Hepatic stellate cell (primary cell): ENCODE measurements at places on chromosomes 3 and 15.

DNA sequence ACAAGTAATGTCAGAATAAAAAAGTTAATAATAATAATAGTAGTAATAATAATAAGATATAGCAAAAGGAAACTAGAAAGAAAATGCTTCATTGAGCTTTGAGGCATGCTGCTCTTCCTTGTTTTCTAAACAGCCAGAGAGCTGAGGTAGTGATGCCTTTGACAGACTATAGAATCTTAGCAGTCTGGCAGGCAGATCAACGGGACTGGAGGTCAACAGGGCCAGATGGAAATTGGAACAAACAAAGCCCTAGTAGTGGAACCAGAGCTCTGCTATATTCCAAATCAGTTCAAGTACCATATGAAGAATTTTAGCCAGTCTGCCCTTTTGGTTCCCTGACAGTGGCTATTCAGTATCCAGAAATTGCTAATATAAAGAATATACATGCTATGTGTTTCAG, 278.6 kb downstream of the NLGN1 start:
- no peak for DNase-seq

DNA sequence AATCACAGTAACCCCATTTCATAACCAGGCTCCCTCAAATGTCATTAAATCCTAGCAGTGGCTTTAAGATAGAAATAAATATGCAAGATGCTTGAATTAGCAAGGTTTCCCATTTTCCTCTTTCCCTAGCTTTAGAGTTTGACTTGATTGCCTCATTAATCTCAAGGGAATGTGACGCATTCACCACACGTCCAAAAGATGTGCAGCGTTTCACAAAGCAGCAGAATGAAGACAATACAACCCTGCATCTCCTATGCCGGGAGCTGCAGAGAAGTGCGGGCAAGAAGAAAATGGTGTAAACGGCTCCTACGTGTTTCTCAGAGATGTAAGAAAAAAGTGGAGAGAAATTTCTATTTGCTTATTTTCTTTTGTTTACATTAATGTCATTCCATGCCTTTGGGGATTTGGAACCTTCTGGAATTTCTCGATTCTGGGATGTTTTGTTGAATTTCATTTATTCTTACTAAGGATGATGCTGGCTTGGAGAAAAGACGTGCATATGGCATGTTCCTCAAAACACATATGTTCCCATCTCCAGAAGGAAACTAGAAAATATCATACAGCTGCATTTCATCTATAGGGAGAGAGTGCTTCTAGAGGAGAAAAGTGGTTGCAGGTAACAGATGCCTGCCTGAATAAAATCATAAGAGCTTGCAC, 27.8 kb upstream of the FRMD4B start:
- DNase-seq, result no peak

DNA sequence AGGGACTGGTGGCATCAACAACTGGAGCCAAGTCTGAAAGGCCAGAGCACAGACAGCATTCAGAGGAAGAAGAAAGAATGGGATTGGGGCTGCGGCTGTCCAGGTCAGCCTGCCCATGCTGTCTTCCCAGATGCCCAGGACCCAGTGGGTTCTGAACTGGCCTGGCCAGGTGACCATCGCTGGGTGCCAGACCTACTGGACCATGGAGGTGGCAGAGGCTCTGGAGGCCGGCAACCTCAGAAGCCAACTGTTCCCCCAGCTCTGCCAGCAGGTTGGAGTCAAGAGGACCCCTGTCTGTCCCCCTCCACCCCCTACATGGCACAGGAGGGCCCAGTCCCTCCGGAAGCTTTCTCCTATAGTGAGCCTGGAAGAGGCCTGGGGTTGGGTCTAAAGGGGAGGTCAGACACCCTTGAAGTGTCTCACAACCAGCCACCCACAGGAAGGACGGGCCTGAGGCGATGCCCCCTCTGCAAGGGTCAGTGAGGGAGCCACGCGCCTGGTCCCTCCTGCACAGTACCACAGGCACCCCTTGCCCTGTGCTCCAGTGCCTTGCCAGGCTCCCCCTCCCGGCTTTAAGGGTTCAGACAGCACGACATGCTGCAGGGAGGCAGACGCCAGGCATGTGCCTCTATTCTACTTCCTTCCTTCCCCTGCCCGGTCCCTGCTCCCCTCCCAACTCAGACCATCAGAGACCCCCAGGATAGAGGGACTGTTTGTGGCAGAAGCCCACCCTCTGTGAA, 43.2 kb downstream of the DNAH1 start:
- no peak for DNase-seq

DNA sequence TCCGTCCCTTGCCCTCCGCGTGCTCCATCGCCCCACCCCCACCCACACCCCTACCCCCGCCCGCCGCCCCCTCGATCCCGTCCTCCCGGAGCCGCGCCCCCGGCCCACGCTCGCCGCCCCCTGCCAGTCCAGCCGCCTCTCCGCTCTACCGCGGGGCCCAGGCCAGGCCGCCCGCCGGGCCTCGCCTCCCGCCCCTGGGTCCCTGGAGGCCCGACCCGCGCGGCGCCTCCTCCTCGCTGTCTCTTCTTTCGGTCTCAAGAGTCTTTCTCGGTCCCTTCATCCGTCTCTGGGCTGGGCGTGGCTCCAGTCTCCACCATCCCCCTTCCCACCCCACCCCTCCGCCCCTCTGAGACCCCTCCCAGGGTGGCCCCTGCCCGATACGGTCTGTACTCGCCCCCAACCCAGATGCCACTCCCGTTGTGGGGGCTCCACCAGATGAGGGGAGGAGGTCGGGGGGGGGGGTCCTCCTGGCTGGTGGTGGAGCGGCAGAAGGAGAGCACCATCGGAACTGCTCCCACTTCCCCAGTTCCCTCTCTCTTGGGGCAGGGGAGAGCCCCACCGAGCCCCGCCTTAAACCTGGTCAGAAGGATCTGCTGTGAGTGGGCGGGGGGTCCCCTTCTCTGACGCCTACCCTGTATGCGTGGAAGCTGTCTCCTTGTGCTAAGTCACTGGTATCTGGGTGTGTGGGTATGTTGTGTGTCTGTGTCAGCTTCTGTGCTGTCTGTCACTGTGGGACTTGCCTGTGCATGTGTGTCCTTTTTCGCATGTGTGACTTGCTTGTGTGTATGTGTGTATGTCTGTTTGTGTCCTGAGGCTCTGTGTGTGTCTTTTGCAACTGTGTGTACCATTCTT, 1.0 kb downstream of the PRKCD start:
- DNase-seq, result peak; percentile 72

- DNase-seq, result peak; percentile 21
Observed at GRCh38 chr3:155701882-155702465, 42.9 kb downstream of the PLCH1 start.

GRCh38 chr15:74545776-74546656, 5.0 kb downstream of the ARID3B start:
- peak; percentile 96 for DNase-seq

GRCh38 chr3:59268170-59268569, 218.3 kb upstream of the CFAP20DC start:
- DNase-seq, result peak; percentile 16

DNA sequence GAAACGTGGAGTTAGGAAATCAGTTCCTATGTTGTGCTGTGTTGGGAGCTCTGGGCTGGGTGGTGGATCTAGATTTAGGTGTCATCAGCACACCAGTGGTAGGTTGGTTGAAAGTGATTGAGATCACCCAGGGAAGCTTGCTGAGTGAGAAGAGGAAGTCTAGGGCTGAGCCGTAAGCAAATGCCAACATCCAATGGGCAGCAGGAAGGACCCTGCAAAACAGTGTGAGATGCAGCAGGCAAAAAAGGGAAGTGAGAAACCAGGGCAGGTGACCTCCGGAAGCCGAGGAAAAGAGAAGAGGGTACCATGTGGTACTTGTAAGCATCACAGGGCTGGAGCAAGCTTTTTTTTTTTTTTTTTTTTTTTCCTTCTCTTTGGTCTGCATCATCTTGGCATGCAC, 15.9 kb upstream of the COPG1 start:
- no peak for DNase-seq

DNA sequence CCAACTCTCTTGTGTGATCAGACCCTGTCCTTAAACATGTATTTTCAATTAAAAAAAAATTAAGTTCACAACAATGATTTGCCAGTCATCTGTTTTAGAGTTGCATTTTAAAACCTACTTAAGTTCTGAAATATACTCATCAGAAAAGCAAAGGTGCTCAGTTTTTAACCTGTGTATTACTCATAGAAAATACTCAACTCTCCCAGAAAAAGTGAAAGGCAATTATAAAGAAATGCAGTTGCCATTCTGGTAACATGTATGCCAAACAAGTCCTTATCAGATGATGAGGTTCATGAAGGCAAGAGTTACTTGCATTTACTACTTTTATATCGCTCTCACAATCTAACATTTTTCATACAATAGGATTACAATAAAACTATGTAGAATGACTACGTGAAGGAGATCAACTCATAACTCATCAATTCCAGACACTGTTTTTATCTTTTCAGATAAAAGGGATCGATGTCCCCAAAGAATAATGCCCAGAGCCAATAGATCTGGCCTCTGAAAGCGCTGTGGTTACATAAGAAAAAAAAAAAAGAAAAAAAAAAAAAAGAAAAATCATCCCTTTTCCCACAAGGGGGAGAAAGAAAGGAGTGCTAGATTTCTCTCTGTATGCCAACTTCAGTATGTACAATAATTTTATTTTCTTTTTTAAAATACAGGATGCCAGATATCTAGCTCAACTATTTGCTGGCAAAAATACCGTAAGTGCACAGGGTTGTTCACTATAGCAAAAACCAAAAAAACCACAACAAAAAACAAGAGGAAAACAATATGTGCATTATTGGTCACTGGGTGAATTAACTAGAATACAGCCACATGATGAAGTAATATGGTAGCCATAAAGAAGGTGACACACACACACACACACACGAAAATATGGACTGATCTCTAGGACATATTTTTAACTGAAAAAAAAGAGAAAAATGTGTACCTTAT, 137.4 kb downstream of the NR1I2 start:
- peak; percentile 2 for DNase-seq

GRCh38 chr3:40780925-40781406, 256.2 kb downstream of the ZNF621 start:
- peak; percentile 13 for DNase-seq

- no peak for DNase-seq
Observed at GRCh38 chr15:90987561-90988141, 6.7 kb downstream of the PRC1 start.

DNA sequence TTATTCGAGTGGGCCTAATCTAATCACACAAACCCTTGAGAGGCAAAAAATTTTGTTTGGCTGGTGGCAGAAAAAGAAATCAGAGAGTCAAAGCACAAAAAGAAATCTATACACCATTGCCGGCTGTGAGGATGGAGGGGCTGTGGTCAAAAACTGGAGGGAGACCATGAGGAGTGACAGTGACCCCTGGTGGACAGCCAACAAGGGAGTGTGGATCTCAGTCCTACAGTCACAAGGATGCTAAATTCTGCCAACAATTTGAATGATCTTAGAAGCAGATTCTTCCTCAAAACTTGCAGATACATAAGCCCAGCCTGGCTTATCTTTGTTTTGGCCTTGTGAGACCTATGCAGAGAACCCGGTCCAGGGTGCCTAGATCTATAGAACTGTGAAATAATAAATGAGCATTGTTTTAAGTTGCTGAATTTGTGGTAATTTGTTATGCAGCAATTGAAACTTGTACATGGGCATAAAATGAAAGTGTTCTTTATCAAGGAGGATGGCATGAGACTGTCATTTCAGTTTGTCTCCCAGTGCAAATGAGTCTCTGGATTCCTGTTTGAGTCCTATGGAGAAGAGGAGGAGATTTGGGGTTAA, 103.0 kb upstream of the ARHGEF26 start:
- peak; percentile 4 for DNase-seq

- no peak for DNase-seq
Observed at GRCh38 chr3:43413676-43414368, 127.5 kb downstream of the SNRK start.

DNA sequence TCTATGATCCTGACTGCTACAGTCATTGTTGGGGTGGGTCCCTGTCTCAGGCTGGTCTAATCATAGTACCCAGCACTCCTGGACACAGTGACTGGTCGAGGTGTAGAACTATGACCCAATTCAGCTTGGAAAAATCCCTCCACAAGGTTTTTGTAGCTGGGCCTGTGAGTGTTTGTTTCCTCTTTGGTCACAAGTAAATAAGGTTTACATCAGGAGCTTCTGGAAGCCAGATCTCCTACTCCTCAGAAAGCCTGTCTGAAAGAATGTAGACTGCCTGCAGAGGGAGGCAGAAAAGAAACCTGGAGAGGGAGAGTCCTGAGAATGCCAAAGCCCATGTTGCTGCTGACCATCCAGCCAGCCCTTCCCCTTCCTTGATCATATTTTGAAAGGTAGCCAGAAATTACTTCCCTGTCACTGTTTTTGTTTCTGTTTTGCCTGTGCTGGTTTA, 123.2 kb downstream of the RAP2B start:
- no peak for DNase-seq

- DNase-seq, result no peak
Observed at GRCh38 chr3:5319454-5319853, 131.9 kb downstream of the EDEM1 start.

DNA sequence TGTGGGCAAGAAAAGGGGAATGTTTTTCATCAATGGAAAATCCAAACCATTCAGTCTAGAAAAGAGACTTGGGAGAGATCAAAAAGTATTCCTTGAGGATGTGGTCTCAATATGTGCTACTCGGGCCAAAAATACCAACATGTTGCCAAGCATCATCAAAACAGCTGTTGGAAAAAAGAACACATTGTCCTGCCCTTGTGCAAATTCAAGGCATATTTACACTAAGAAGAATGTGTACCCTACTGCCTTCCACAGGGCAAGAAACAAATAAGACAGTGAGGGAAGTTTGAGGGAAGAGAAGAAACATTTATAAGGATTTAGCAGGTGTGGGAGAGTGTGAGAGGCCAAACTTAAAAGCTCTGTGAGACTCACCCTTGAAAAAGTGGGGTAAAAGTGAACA, 252.1 kb downstream of the NTRK3 start:
- DNase-seq, result no peak

GRCh38 chr3:18234717-18235335, 190.3 kb downstream of the SATB1 start:
- no peak for DNase-seq

DNA sequence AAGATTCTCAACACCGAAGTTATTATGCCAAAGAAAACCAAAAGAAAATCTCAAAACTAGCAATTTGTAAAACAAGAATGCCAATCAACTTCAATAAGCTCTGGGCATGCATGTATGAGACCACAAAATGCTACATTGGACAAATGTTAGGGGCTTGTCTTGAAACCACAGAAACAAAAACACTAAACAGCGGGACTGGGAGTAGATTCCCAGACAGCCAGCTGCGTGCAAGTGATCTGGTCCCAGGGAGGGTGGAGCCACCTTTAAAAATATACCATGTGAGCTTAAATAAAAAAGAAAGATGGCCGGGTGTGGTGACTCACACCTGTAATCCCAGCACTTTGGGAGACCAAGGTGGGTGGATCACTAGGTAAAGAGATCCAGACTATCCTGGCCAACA, 163.6 kb upstream of the PRICKLE2 start:
- no peak for DNase-seq

DNA sequence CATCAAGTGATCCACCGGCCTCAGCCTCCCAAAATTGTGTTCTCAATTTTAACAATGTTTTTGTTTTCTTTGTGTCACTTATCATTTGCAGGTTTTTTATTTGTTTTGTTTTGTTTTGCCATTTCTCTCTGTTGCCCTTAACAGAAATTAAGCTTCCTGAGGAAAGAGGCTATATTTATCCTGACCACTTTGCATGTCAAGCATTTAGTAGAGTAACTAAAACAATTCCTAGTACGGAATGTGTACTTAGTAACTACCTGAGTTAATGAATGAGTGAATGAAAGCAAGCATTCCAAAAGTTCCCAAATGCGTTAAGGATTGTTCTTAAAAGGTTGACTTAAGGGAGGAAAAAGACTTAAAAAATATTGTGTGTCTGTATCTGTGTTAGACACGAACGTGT, 193.1 kb downstream of the GBE1 start:
- DNase-seq, result no peak
